ENCODE measurements at places on chromosomes 4 and X. TPM values are rescaled to one million over a fixed set of nuclear protein-coding genes. Genes with fewer than 3 reads are reported as not detected.

GRCh38 chrX:38563030-38563429, 1.7 kb downstream of the TSPAN7 start:
- H3K36me3 ChIP-seq: no peaks in the 10 kb centered on the region
- no peaks in the 10 kb centered on the region for H3K27me3 ChIP-seq

DNA sequence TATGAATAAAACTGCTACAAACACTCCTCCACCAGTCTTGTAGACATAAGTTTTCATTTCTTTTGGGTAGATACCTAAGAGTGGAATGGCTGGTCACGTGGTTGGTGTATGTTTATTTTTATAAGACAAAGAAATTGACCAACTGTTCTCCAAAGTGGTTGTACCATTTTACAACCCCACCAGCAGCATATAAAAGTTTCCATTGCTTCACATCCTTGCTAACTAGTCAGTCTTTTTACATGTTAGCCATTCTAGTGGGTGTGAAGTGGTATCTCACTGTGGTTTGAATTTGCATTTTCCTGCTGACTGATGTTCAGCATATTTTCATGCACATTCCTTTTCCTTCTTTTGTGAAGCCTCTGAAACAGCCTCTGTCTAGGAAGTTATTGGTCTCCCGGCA, 76.2 kb upstream of the ADGRG2 start:
- no peaks in the 10 kb centered on the region for H3K4me1 ChIP-seq
- H3K27me3 ChIP-seq: no peaks in the 10 kb centered on the region
- H3K4me3 ChIP-seq: no peak overlapping the region
- H3K27ac ChIP-seq: no peak overlapping the region
- H3K36me3 ChIP-seq: no peaks in the 10 kb centered on the region
- no peak for DNase-seq

DNA sequence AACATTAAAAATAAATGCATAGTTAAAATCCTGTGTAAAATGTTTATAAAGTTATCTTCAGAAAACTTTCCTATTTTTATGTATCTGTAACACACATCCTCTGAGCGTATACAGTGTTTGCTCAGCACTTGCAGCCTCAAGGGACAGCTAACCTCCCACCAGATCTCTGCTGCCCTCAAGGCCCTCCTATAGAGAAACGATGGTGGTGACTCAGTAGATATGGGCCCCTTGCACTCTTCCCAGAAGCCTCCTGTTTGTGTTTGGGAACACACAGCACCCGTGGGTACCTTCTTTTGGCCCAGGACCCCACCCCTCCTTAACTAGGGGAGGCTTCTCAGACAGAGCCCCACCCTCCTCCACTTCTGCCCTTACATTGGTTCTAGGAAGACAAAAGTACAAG, 26.7 kb downstream of the PJA1 start:
- no peak for DNase-seq
- no peaks in the 10 kb centered on the region for H3K27me3 ChIP-seq
- no peaks in the 10 kb centered on the region for H3K4me1 ChIP-seq
- H3K27ac ChIP-seq: no peak overlapping the region
- H3K4me3 ChIP-seq: no peak overlapping the region

GRCh38 chrX:151042842-151043241, 59.7 kb downstream of the HMGB3 start:
- H3K4me3 ChIP-seq: no peak overlapping the region
- H3K36me3 ChIP-seq: no peaks in the 10 kb centered on the region
- no peak overlapping the region for H3K27ac ChIP-seq
- no peak for DNase-seq
- H3K4me1 ChIP-seq: no peaks in the 10 kb centered on the region

The SSX3 gene
- total RNA-seq: not detected

The ACSL1 gene
- 6.2 TPM for total RNA-seq

All from endodermal cell (in vitro differentiated cells).